Activated CD4-positive, alpha-beta T cell treated with anti-CD3 and anti-CD28 coated beads, Interleukin-2, amount 50 U/mL, for 16 hours (primary cell): ENCODE measurements at places on chromosomes 3 and 15.
A peak's percentile ranks its signal among the peaks of the same experiment; 100 is the strongest.

DNA sequence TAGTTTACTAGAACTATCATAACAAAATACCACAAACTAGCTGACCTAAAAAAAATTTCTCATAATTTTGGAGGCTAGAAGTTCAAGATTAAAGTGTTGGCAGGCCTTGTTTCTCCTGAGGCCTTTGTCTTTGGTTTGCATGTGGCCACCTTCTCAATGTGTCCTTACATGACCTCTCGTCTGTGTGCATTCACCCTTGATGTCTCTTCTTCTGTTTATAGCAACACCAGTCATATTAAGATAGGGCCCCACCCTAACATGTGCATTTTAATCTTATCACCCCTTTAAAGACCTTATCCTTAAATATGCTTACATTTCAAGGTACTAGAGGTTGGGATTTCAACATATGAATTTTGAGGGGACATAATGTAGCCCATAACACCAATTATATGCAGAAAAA lies 177.0 kb downstream of the ZBBX start:
- no peak for DNase-seq

DNA sequence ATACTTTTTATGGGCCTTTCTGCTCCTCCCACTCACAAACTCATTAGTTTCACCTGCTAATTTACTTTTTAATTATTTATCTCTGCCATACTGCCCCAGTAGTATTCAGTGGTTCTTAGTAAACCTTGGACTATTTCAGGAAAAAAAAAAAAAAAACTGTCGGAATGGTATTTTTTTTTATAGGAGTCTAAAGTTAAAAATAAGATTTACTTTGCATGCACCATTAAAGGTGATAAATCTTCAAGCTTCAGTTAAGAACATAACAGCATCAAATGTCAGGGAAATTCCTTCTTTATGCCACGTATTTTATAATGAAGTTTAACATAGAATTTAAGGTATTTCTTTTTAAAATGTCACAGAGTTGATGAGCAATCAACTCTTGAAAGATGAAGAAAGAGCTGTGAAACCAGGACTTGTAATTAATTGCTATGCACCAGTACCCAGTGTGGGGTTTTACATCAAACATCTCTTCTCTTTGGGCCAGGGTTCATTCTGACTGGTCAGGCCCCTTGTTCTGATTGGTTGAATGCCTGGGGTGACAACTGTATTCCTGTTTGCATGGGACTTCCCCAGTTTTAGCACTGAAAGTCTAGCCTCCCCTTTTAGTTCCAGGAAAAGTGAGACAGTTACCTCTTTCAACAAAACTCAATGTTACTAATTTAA lies 40.3 kb upstream of the PTPRG start:
- peak; percentile 86 for DNase-seq

- no peak for DNase-seq
Observed at GRCh38 chr15:73992594-73992898, 451 bp upstream of the STOML1 start.

GRCh38 chr3:45547764-45548680 lies 46.5 kb upstream of the LIMD1 start:
- DNase-seq, result no peak

- DNase-seq, result no peak
Observed at GRCh38 chr3:72320955-72321303, 527.3 kb downstream of the SHQ1 start.

DNA sequence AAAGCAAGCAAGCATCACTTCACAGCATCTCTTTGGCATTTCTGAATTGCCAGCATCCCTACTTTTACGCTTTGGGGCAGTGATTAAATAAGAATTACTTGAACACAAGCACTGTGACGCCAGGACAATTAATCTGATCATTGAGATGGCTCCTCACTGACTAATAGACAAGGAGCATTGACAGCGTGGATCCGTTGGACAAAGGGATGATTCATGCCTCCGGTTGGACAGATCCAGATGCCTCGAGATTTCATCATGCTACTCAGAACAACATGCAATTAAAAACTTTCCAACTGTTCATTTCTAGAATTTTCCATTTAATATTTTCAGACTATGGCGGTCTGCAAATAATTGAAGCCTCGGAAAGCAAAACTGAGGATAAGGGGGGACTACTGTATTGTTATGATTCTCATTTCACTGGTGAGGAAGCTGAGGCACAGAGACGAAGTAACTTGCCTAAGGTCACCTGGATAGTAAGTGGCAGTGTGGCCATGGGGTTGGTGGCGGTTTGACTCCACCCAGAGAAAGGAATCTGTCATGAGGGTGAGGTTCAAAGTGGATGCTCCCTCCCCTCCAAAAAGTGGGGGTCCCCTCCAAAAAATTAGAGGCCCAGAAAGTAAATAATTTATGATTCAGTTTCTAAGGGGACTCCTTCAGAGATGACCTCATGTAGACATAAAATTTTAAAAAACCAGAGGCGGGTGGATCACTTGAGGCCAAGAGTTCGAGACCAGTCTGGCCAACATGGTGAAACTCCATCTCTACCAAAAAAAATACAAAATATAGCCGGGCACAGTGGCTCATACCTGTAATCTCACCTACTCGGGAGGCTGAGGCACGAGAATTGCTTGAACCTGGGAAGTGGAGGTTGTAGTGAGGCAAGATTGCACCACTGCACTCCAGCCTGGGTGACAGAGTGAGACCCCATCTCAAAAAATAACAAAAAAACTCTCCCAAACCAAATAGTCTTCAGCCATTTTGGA lies 12.3 kb upstream of the PGPEP1L start:
- no peak for DNase-seq
